Activated T-cell treated with anti-CD3 and anti-CD28 coated beads, Interleukin-2, amount 50 U/mL, for 24 hours (primary cell): ENCODE measurements at places on chromosomes 4 and X.
A peak's percentile ranks its signal among the peaks of the same experiment; 100 is the strongest.

DNA sequence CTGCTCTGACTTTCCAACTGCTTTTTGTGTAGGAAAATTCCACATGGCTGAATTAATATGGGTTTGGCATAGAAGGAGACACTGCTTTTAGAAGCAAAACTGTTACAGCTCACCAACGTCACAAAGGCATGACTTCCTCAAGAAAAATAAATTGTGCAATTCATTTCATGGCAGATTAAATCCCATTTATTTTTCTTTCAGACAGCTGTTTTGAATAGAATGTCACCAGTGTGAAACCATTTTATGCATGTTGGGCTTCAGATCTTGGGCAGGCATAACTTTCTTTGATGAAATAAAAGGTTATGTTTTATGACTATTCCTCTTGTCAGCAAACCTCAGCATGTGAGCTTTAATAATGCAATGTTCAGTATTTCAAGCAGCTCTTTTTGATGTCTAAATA lies 542.8 kb downstream of the GALNTL6 start:
- DNase-seq = no peak

DNA sequence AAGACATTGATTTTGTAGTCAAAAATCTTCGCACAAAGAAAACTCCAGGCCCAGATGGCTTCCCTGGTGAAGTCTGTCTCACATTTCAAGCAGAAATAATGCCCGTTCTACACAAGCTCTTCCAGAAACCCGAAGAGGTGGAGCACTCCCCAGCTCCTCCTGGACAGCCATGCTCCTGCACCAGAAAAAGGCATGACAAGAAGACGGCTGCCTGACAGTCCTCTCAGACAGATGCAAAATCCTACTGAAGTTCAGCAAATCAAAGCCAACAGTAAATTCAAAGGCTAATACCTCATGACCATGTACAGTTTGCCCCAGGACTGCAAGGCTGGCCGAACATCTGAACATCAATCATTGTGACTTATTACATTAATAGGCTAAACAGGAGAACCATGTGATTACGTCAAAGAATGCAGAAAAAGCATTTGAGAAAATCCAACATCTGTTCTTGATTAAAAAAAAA lies 30.8 kb upstream of the MXD4 start:
- no peak for DNase-seq

GRCh38 chrX:153864101-153864500 lies 21.9 kb downstream of the L1CAM start:
- DNase-seq = no peak

GRCh38 chrX:135973025-135973547 lies 702 bp downstream of the MMGT1 start:
- DNase-seq = peak; percentile 33

DNA sequence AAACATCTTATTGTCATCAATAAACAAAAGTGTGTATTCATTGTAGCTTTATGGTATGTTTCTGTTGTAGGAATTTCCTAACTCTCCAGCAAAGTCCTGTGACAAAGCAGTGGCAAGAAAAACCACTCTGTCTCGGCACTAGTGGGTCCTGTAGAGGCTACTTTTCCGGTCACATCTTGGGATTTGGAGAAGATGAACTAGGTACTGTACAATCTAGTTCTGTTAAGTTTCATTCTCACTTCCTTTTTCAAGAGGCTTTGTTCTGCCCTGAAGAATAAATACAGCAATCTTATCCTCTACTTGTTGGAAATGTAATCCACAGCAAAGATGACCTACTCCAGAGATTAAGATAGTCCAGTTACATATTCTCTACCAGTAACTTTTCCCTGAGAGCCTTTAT lies 69.3 kb downstream of the HHIP start:
- DNase-seq = no peak

- no peak for DNase-seq
Measured at GRCh38 chrX:101462892-101463291, 22.4 kb upstream of the ARMCX4 start.

- no peak for DNase-seq
Measured at GRCh38 chrX:102126863-102127262, 1.4 kb downstream of the TCEAL2 start.

DNA sequence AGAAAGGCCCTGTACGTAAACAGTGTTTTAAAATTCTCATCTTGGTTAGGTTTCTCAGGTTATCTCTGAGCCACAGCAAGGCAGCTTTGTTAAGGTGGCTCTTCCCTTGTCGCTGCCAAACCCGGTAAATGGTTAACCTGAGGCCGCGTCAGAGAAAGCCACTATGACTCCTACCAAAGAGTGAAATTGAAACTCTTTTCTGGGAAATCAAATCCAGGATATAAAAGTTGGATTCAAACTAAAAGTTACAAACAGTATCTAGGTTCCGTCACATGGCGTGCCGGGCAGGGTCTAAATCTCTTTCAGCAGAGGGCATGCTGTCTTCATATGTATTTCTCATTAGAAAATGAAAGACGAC lies 433 bp downstream of the MMAA start:
- DNase-seq = no peak

DNA sequence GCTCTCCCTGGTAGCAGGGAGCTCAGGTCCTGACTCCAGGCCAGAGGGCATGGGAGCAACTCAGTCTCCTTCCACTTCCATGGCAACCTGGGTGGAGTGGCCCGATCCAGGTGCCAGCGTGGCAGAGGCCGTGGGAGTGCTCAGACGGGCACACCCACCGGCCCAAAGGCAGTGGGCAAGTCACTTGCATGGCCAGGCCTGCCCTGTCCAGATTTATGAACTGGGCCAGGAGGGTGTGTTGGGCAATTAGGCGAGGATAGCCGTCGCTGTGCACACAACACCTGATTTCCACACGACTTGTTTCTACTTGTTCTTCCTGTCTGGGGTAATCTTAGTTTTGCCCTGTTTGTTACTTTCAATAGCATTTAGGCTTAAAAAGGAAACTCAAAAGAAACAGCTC lies 55.5 kb upstream of the NYX start:
- DNase-seq = no peak

DNA sequence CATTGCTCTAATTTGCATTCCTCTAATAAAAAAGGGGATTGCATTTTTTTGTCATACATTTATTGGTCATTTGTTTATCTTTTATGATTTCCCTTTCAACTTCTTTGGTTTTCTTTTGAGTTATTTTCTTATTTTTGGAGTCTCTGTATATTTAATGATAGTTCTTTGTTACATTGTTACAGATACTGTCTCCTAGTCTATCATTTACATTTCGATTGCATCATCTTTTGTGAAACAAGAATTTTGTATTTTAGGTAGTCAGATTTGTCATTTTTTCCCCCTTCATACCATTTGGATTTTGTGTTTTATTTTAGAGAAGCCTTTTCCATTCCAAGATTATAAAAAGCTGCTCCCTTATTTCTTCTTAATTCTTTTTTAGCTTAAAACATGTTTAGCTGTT lies 37.1 kb downstream of the SNX25 start:
- DNase-seq = no peak

GRCh38 chr4:161936625-161937550 lies 226.9 kb downstream of the FSTL5 start:
- no peak for DNase-seq

- DNase-seq = no peak
Measured at GRCh38 chrX:71298119-71298518, 3.4 kb upstream of the ITGB1BP2 start.

DNA sequence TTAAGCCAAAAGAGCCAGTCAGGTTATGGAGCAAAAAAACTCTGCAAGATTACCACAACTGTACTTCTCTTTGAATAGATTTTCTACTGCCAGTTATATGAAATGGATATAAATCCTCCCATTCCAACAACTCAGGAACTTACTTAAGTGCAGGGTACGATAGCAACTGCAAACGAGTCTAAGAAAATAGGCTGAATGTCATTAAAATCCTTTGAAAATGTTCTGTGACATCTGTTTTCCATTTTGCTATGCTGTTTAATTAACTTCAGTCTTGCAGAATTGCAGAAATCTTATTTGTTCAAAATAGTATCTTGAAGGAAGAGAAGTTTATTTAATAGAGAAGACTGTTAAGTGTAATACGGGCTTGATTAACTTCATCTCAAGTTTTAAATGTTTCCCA lies 243.8 kb downstream of the PALLD start:
- DNase-seq = no peak

GRCh38 chr4:61812171-61812570 lies 612.0 kb downstream of the ADGRL3 start:
- DNase-seq = no peak

DNA sequence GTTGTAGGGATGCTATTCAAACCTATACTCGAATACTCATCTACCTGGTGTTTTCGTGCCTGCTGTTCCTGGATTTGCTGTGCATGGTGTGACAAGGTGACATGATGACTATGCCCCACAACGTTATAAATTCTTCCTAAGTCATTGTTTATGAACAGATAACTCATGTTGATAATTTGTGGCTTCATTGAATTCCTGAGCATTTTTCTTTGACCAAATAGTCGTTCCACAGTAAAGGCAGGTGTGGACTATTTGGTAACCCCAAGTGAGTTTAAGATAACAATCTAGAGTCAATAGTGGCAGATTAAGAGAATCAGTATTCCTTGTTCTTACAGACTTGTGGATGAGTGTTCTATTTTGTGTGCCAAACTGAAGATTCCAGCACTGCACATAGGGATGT lies 59.9 kb downstream of the SNX25 start:
- no peak for DNase-seq

GRCh38 chrX:153703036-153703370 lies 15.3 kb downstream of the SLC6A8 start:
- DNase-seq = no peak

GRCh38 chrX:133980406-133980805 lies 5.0 kb downstream of the GPC3 start:
- no peak for DNase-seq

DNA sequence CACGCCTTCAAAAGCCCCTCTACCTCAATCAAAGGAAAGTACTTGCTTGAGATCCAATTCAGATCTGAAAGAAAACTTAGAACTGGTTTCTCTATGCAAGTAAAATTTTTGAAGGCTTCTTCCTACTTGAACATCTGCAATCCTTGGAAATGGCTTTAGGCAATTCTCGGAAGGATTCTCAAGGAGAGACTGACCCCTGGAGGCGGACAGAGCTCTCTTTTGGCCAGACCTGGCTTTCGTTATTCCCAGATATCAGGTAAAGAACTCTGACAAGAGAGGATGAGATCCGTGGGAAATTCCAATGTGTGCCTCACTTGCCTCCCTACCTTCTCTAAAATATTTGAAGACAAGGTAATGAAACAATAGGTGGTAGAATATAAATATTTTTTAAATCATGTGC lies 670.3 kb upstream of the FAM241A start:
- DNase-seq = no peak

- no peak for DNase-seq
Measured at GRCh38 chr4:168805341-168805740, 204.7 kb downstream of the CBR4 start.

DNA sequence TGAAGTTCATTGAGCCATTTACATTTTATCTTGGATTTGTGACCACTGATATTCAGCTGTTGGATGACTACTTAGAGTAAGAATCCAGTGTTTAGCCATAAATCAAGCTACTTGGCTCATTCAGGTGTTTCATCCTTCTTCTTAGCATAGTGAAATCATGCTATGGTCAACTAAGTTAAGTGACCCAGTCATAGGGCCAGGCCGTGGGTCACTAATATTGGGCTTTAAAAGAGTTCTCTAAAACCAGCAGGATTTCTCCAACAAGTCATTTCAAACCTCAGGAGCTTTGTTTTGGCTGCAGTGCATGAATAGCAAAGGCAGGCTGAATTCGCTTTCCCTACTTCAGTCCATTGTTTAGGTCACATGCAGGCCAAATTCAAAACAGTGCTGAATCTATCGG lies 181.0 kb downstream of the MAML3 start:
- no peak for DNase-seq

DNA sequence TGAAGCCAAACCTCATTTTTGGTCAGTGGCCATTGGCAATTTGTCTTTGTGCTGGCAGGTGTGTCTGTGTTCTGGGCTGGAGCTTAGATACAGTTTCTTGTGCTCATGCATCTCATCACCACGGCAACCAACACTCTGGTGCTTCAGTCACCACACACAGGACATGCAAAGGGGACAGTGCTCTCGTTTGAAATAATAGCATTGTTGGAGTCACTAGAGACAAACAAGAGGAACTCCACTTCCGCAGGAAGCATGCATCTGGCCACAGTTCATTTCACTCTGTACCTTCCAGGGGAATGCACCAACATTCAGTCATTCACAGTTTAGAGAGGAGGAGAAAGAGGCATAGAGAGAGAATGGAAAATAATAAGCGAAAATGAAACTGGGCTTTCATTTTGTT lies 267.4 kb downstream of the ANK2 start:
- no peak for DNase-seq

DNA sequence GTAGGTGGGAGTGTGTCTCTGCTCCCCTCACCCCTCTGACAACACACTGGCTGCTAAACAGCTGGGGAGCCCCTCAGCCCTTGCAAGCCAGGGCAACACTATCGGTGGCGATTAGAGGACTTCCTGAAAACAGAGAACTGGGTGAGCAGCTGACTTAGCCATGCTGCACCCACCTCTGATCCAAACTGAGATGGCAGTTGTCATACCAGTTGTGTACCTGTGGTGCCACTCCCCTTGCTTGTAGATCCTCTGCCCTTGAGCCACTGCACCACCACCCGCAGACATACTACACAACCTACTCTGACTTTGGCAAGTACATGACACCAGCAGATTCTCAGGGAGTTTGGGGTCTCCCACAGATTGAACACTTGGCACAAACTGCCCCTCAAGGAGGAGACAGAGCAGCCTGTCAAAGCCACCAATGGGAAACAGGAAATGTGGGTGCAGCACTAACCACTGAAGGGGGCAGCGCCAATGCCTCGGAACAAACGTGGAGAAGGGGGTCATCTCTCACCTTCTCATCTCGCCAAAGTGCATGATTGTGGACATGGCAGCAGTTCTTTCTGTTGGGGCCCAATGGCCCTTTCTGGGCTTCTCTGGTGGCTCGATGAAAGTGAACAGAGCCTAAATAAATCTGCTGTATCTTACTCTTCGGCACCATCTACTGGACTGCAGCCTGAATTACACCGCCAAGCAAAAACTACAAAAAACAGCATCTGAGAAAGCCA lies 119.8 kb downstream of the NEK1 start:
- no peak for DNase-seq

GRCh38 chr4:145840162-145840768 lies 98.4 kb downstream of the ZNF827 start:
- DNase-seq = no peak
